ENCODE measurements at places on chromosomes 3 and 15. TPM values are rescaled to one million over a fixed set of nuclear protein-coding genes. Genes with fewer than 3 reads are reported as not detected.

FETUB gene
- not detected for total RNA-seq

ARGFX gene
- total RNA-seq = not detected

TPRA1 gene
- total RNA-seq = 30.6 TPM

SNX33 gene
- total RNA-seq = 0.60 TPM

LIPC gene
- 3.9 TPM for total RNA-seq

SGO1 gene
- total RNA-seq = 35.6 TPM

HES1 gene
- total RNA-seq = 2.7 TPM

TJP1 gene
- not detected for total RNA-seq

GYG1 gene
- 38.5 TPM for total RNA-seq

- DNase-seq = no peak
These were observed 775 bp downstream of the C3orf33 start for GRCh38 chr3:155805204-155805801.

DNA sequence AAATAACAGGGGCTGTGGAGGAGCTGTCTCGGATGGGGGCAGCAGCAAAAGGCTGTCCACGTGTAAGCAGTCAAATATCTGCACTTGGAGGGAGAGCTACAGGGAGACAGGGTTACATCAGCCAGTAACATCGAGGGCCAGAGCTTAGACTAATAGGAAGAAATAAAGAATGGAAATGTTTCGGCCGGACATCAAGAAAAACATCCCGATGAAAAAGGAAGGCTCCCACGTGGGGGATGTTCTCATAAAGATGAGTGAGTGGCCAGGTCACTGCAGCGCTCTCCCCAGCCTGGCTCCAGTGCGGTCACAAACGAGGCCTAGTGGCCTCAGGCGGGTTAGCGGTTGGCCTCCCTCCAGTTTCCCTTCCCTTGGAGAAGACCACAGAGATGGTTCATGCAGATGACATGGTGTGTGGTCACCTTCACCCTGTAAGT, 56.1 kb upstream of the WNT5A start:
- no peak for DNase-seq

- no peak for DNase-seq
These were observed 43.6 kb upstream of the SRGAP3 start for GRCh38 chr3:9293076-9293475.

- no peak for DNase-seq
These were observed 1.1 kb upstream of the NR2C2 start for GRCh38 chr3:14946236-14946635.

- no peak for DNase-seq
These were observed 25.8 kb upstream of the GOLGA6C start for GRCh38 chr15:75232252-75232813.

DNA sequence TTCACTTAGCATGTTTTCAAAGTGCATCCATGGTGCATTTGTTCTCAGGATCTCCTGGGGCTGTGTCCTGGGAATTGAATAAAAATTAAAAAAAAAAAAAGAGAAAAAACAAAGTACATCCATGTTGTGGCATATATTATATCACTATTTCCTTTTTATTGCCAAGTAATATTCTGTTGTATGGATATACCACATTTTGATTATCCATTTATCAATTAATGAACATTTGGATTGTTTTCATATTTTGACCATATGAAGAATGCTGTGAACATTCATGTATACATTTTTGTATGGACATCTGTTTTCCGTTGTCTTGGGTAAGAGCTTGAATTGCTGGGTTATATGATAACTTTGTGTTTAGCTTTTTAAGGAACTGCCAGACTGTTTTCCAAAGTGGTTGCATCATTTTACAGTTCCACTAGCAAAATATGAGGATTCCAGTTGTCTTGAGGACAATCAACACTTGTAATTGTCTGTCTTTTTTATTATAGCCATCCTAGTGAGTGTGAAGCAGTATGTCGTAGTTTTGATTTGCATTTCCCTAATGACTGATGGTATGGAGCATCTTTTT, 44.5 kb downstream of the CTDSPL2 start:
- no peak for DNase-seq

- no peak for DNase-seq
These were observed 98.7 kb upstream of the STRIT1 start for GRCh38 chr3:155392138-155392537.

- no peak for DNase-seq
These were observed 25.8 kb downstream of the P2RY1 start for GRCh38 chr3:152860736-152861135.

GRCh38 chr3:121542924-121543323, 2.9 kb downstream of the POLQ start:
- DNase-seq = no peak

DNA sequence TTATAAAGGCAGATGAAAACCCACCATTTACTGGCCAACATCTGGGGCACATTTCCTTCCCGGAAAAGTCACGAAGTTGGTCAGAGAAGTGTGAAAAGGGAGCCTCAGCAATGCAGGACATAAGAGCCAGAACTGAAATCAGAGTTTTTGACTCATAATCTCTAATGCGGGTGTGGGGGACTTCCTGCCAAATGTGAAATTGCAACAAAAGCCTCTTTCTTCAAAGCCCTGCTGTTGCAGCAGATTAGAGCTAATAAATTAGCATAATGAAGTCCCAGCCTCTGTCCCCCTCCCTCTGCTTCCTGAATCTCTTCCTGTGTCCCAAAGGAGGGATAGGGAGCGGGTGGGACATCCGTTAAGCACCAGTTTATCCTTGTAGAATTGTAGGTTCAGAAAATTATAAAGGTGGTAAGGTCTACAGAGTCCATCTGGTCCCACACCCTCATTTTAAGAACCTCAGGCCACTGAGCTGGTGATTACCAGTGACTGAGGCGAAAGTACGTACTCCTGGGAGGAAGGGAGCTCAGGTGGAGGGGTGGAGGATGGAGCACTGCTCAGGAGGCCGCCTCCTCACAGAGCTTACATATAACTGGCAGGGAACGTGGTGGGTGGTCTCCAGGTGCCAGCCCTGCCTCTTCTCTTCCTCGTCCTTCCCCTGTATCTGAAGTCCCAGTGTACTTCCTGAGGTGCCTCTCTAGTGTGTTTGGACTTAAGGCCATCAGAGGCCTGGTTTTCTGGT, 35.0 kb downstream of the ST6GAL1 start:
- no peak for DNase-seq

- DNase-seq = no peak
These were observed 15.7 kb downstream of the ACAN start for GRCh38 chr15:88818920-88819319.

DNA sequence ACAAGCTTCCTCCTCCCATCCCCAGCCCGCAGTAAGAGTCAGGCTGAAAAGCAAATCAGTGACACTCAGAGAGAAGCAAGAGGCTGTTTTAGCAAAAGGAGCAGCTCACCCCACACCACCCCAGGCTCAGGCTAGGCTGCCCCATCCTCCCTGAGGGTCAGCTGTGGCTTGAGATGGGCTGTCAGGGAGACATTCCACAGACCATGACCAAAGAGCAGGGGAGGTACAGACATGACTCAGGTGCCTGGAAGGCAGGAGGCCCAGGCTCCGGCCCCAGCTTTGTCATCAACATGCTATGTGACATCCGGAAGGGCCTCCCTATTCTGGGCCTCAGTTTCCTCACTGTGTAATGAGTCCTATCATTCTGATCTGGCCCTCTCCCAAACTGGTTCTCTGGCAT, 24.7 kb downstream of the HCN4 start:
- DNase-seq = no peak

DNA sequence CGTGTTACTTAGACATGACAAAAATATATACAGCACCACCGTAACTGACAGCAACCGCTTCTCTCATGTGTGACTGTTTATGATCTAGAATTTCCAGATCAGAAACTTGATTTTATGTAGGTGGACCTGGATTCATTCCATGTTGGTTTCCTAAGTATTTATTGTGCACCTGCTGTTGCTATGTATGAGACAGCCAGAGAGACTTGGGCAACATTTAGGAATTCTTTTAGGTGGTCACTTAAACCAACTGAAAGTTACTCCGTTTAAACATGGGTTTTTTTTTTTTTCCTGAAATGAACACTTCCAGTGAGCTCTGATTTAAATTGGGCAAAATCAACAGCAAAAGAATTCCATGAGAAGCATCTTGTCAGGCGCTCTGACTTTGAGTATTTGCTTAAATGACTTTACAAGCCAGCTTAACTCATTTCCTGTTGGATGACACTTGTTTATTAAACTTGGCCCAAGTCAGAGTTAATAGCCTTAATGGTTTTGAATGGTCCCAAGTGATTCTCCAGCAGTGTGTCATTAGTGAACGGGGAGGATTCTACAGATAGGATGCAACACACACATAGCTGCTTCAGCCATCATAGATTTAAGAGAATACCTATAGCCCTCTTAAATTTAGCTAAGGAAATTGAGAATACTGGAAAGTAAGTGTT, 31.8 kb downstream of the MITF start:
- no peak for DNase-seq

DNA sequence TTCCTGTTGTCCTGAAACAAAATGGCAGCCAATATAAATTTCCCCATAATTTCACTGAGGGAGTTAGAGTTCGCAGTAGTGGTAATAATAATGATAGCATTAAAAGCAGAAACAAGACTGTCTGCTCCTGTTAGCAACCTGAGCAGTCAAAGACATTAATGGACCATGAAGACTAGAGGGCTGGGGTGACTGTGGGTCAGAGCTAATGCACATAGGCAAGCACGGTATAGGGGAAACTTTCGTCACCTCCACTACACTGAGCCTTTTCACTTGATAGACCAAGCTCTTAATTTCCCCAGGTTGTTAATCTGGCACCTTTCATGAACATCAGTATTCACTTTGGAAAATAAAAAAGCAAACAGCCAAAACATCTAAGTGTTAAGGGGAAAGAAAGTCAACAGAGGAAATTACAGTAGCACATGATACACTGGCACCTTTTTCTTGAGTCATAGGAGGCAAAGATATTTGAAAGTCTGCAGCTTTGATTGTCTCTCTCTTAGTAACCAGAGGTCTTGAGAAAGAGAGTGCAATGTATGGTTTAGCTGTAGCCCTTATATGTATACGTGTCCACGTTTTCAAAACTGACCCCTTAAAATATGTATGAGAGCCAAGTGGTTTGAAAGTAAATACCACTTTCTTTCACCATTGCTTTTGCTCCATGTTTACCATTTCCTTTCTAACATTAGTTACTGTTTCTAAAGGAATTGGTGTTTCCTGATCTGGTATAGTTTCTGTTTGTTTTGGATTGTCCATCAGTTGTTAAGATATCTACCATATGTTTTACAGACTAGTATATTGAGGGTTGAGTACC, 104.8 kb downstream of the FILIP1L start:
- DNase-seq = no peak

- DNase-seq = no peak
These were observed 7.0 kb downstream of the EIF4A2 start for GRCh38 chr3:186790261-186790981.

- DNase-seq = no peak
These were observed 88.1 kb downstream of the DHX30 start for GRCh38 chr3:47890828-47891612.

- no peak for DNase-seq
These were observed 6.8 kb upstream of the RHO start for GRCh38 chr3:129521611-129522010.

- no peak for DNase-seq
These were observed 798.2 kb downstream of the GRM7 start for GRCh38 chr3:7659079-7659478.

DNA sequence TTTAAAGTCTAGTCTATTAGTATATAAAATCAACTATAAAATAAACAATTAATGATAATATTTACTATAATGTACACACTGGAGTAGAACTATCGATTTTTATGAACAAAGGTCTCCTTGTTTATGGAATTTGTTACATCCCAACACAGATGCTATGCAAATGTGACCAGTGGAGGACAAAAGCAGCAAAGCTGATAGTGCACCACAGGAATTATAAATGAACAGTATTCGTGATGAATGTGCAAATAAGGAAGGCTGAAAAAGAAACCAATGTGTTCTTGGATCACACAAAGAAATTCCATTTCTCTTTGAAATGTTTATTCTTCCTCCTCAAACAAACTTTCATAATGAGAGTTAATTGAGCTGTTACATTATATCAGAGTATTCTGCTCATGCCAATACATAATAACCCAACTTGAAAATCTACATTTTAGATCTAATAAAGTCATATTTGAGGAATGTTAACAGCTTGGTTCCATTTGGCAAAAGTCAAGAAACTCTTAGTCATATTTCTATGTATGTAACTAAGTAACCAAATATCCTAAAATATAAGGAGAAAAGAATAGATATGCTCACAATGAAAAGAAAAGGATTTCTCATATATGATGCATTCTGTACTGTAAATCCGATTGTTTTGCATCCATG, 79.3 kb downstream of the NEK10 start:
- no peak for DNase-seq

- no peak for DNase-seq
These were observed 64.6 kb downstream of the TLE3 start for GRCh38 chr15:70033109-70033508.

DNA sequence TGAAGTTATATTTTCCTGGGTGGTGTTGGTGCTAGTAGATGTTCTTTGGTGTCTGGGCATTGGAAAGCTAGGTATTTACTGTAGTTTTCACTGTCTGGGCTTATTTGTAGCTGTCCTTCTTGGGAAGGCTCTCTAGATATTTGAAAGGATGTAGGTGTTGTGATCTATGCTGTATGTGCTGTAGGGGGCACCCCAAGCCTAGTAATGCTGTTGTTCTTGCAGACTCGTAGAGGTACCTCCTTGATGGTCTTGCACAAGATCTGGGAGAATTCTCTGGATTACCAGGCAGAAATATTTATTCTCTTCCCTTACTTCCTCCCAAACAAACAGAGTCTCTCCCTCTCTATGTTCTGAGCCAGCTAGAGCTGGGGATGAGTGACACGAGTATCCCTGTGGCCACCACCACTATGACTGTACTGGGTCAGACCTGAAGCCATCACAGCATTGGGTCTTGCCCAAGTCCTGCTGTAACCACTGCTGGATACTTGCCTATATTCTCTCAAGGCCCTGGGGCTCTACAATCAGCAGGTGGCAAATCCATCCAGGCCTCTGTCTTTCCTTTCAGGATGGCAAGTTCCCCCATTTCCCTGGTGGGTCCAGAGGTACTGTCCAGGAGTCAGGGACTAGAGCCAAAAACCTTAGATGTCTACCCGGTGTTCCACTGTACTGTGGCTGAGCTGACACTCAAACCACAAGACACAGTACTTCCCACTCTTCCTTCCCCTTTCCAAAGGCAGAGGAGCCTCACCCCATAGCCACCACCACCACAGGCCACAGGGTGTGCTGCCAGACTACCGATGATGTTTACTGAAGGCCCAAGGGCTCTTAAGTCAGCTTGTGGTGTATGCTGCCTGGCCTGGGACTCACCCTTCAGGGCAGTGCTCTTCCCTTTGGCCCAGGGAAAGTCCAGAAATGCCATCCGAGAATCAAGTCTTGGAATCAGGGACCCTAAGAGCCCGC, 195.2 kb upstream of the DPPA4 start:
- peak; percentile 58 for DNase-seq

DNA sequence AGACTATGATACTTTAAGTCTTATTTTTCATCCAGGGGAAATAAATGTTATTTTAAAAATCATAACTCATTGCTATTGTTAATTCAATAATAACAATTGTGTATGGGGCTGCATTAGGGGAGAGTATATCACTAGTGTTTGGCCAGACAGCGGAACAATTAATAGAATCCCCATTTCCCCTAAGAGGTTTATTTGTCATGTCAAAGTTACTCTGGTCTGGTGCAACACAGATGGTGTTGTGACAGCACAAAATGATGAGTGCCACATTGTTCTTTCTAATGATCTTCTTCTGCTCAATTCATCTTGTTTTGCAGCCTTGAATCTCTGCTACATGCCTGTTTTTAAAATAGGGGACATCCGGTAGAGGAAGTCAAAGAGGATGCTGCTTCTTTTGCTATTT, 351.6 kb downstream of the NSUN3 start:
- no peak for DNase-seq

All from activated CD4-positive, alpha-beta T cell treated with anti-CD3 and anti-CD28 coated beads, Interleukin-2, amount 10 ng/mL, durations not matched to agents 7 days and 5 days (primary cell).